ENCODE measurements at places on chromosomes 6 and 20. TPM values are rescaled to one million over a fixed set of nuclear protein-coding genes. Genes with fewer than 3 reads are reported as not detected.

TBXT gene
- not detected for total RNA-seq

PROKR2 gene
- total RNA-seq: not detected

SIRPD gene
- total RNA-seq: not detected

OR2H2 gene
- not detected for total RNA-seq

SPTLC3 gene
- total RNA-seq: 3.6 TPM

Data from hair follicle dermal papilla cell (primary cell).